GM19239 (cell line): ENCODE measurements at places on chromosomes 13 and 19.

GRCh38 chr13:24680258-24680920 lies at the start of gene ATP12A:
Gene ATP12A (plus strand): TSS chr13:24680408. CDS start chr13:24680744, 336 bp downstream.
- DNase-seq: no peak

- peak; percentile 93 for DNase-seq
Measured at GRCh38 chr19:35267818-35268535, 785 bp upstream of the USF2 start.

DNA sequence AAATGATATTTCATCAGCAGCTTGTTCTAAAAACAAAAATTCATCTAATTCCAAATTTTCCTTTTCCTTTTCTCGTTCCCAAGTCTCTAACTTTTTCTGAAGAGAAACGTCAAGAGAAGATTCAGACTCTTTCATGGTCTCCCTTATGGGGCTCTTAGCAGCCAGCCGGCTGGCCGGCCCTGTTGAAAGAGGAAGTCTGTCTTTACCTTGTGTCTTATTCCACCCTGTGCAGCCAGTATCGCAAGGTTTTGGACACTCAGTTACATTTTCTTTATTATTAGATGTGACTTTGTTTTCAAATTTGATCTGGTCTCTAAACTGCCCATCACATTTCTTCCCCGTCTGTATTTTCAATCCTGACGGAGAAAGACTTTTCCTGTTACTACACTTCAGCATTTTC lies 142.3 kb downstream of the RNF17 start:
- DNase-seq: no peak

- DNase-seq: no peak
Measured at GRCh38 chr19:13092158-13092543, 10.5 kb downstream of the LYL1 start.

DNA sequence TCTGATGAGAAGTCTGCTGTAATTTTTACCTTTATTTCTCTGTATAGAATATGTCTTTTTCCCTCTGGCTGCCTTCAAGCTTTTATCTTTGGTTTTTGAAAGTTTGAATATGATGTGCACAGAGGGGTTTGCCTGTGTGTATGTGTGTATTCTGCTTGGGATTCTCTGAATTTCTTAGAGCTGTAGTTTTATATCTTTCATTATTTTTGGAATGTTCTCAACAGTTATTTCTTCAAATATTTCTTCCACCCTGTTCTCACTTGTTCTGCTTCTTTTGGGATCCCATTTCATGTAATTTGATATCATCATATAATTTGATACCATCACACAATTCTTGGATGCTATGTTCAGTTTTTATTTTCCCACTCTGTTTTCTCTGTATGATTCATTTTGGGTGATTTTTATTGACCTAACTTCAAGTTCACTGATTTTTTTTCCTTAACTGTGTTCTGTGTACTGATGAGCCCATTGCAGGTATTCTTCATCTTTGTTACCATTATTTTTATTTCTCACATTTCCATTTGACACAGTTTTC lies 7.5 kb downstream of the COG3 start:
- no peak for DNase-seq

GRCh38 chr13:98405107-98405571 lies 171.8 kb downstream of the STK24 start:
- no peak for DNase-seq

DNA sequence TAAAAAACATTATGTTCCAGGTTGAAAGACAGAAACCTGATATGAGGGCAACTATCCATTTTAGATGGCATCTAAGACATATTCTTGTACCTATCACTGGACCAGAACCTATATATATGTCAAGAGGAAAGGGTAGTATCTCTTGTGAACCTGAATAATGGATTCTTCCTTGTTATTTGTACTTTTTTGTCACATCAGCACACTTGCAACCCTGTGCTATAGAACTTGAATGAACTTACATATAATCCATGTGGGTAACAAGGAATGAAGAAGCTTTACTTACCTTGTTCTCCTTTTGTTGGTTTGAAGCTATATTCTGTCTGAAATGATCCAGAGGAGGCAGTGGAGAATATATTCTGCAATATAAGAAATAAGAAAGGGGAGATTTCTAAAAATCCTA lies 483.7 kb upstream of the ATXN8OS start:
- DNase-seq: no peak
